ENCODE measurements at places on chromosomes 6 and 20. TPM values are rescaled to one million over a fixed set of nuclear protein-coding genes. Genes with fewer than 3 reads are reported as not detected.

Gene PRRT1
- total RNA-seq: not detected

Gene TMEM63B
- total RNA-seq: 30.8 TPM

DNA sequence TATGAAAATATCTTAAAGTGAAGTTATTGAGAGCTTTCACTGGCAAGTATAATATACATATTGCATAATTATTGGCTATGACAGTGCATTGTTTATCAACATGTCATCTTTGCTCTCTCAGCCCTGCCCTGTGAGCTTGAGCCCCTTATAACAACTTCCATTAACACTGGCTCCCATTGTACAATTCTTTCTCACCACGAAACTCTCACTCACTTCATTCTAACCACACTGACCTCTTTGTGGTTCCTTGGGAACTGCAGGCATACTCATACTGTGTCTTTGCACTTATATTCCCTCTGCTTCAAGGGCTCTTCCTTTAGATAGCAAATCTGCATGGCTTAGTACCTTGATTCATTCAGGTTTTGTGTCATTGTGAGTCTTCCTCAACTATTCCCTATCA is 411.8 kb downstream of the CDKAL1 start:
- no peak for DNase-seq

DNA sequence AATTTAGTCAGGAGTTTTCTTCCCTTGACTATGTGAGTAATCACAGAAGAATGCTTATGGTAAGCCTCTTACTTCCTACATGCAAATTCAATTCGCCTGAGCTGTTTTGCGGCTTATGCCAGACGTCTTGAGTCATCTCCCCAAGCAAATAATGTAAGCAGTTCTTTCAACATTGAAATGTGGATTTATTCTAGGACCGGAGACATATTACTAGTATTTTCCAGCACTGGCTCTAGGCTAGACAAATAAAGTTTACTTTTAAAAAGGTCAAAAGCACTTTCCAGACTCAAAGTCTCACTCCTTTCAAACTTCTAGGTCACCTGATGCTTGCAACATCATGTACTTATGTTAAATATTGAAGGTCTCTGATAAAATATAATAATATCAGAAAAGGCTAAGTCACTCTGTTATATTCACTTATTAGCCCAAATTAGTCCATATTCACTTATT is 38.1 kb upstream of the NOX3 start:
- no peak for DNase-seq

DNA sequence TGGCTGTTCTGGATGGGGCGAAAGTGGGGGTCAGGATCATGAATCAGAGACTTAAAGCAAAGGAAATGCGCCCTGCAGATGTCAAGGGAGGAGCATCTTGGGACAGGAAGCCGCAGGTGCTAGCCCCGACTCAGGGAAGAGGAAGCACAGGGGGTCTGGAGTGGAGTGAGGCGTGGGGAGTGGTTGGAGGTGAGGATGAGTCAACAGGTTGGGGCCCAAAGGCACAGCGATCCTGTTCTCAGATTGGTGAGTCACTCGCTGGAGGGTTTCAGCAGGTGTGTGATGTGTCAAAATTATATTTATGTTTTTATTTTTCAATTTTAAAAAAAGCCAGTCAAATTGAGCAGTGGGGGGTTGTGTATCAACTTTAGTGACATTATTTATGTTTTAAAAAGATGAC is 19.0 kb downstream of the PACSIN1 start:
- DNase-seq: no peak

- DNase-seq: peak; percentile 81
These were observed 417.1 kb downstream of the BCKDHB start for GRCh38 chr6:80523531-80523997.

DNA sequence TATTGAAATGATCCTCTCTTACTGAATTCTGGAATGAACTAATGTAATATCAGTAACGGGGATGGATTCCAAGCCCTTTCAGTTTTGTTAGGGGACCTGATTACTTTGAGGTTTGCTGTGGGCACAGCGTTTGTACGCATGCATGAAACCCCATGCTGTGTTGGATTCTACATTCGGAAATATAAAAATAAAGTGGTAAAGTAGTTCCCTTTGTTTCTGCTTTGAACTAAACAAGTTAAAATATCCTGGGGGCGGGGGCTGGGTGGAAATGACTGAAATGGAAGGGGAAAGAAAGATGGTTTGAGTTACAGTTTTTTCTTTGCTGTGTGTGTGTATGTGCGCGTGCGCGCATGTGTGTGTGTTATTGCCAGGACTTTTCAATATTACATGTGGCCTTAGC is 196.5 kb upstream of the OPRM1 start:
- no peak for DNase-seq

GRCh38 chr20:63698739-63699465 is 2.5 kb downstream of the TNFRSF6B start:
- DNase-seq: no peak

GRCh38 chr6:119848696-119849095 is 499.1 kb upstream of the MAN1A1 start:
- DNase-seq: no peak

All from neural progenitor cell (in vitro differentiated cells).